Hepatocyte (in vitro differentiated cells): ENCODE measurements at places on chromosomes 3 and 15. TPM values are rescaled to one million over a fixed set of nuclear protein-coding genes. Genes with fewer than 3 reads are reported as not detected.

The CCDC80 gene
- total RNA-seq = 26.6 and 27.1 TPM in 2 replicates

The ACSBG1 gene
- total RNA-seq = 0.08 and 0.93 TPM in 2 replicates

The NR2E3 gene
- total RNA-seq = 0.12 TPM in 1 of 2 replicates, not detected in the other

The ACTC1 gene
- 0.96 and 1.7 TPM in 2 replicates for total RNA-seq

The IGF2BP2 gene
- 81.5 and 88.9 TPM in 2 replicates for total RNA-seq
